ENCODE measurements at places on chromosomes 2 and 18.

- no peaks in the 10 kb centered on the region for H3K4me1 ChIP-seq
- no peaks in the 10 kb centered on the region for H3K27me3 ChIP-seq
- H3K4me3 ChIP-seq: no peak overlapping the region
- H3K27ac ChIP-seq: no peak overlapping the region
- no peak for DNase-seq
- H3K36me3 ChIP-seq: no peaks in the 10 kb centered on the region
These were observed 130.1 kb upstream of the COPS8 start for GRCh38 chr2:236955521-236956030.

- H3K36me3 ChIP-seq: no peaks in the 10 kb centered on the region
- DNase-seq: no peak
- H3K27me3 ChIP-seq: no peaks in the 10 kb centered on the region
- H3K4me1 ChIP-seq: peaks cover 33% of the 10 kb centered on the region
- H3K27ac ChIP-seq: peak overlapping the region; percentile 78
These were observed 25.9 kb downstream of the CD28 start for GRCh38 chr2:203732092-203732952.

DNA sequence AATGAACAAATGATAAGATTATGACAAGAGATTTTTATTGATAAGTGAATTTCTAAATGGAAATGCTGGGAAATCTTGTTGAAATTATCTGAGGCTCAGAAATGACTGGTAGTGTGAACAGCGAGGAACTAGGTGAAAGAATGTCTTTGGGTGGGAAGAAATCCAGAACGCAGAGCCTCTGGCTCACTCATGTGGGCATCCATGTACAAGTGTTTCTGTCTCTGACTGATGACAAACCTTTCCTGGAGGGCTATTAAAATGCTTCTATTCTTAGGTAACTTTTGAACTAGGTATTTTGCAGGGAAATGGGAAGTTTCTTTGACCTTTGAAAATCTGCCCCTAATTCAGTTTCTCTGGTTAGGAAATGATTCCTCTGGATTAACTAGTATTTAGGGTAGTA lies 598.6 kb downstream of the SLC4A3 start:
- no peaks in the 10 kb centered on the region for H3K36me3 ChIP-seq
- H3K4me1 ChIP-seq: no peaks in the 10 kb centered on the region
- H3K27ac ChIP-seq: no peak overlapping the region
- H3K27me3 ChIP-seq: no peaks in the 10 kb centered on the region

GRCh38 chr18:33264566-33264965 lies 176.0 kb downstream of the CCDC178 start:
- no peak overlapping the region for H3K27ac ChIP-seq
- no peaks in the 10 kb centered on the region for H3K36me3 ChIP-seq
- H3K4me1 ChIP-seq: no peaks in the 10 kb centered on the region
- no peaks in the 10 kb centered on the region for H3K27me3 ChIP-seq
- no peak overlapping the region for H3K4me3 ChIP-seq
- DNase-seq: no peak

- H3K27ac ChIP-seq: peak overlapping the region; percentile 79
- peaks cover 47% of the 10 kb centered on the region for H3K4me1 ChIP-seq
- no peaks in the 10 kb centered on the region for H3K27me3 ChIP-seq
- no peak overlapping the region for H3K4me3 ChIP-seq
These were observed 59.8 kb downstream of the BCL2 start for GRCh38 chr18:63259567-63260379.

- no peak for DNase-seq
- peak overlapping the region; percentile 62 for H3K4me3 ChIP-seq
- no peaks in the 10 kb centered on the region for H3K36me3 ChIP-seq
These were observed 54.7 kb downstream of the E2F6 start for GRCh38 chr2:11411244-11411643.

- no peaks in the 10 kb centered on the region for H3K36me3 ChIP-seq
- DNase-seq: no peak
- peaks cover 16% of the 10 kb centered on the region for H3K4me1 ChIP-seq
- no peak overlapping the region for H3K4me3 ChIP-seq
These were observed 721 bp upstream of the EHD3 start for GRCh38 chr2:31233231-31233630.

- no peaks in the 10 kb centered on the region for H3K36me3 ChIP-seq
- H3K4me1 ChIP-seq: no peaks in the 10 kb centered on the region
- no peak for DNase-seq
- no peaks in the 10 kb centered on the region for H3K27me3 ChIP-seq
These were observed 108.7 kb downstream of the EN1 start for GRCh38 chr2:118738524-118739308.

- H3K4me3 ChIP-seq: no peak overlapping the region
- H3K4me1 ChIP-seq: no peaks in the 10 kb centered on the region
- no peak overlapping the region for H3K27ac ChIP-seq
- no peaks in the 10 kb centered on the region for H3K27me3 ChIP-seq
- H3K36me3 ChIP-seq: no peaks in the 10 kb centered on the region
- no peak for DNase-seq
These were observed 55.1 kb upstream of the ACVR2A start for GRCh38 chr2:147789720-147790119.

- no peak overlapping the region for H3K27ac ChIP-seq
- no peak overlapping the region for H3K4me3 ChIP-seq
- H3K4me1 ChIP-seq: no peaks in the 10 kb centered on the region
- H3K27me3 ChIP-seq: no peaks in the 10 kb centered on the region
- peaks cover 76% of the 10 kb centered on the region for H3K36me3 ChIP-seq
These were observed 25.9 kb downstream of the ALS2 start for GRCh38 chr2:201754717-201755415.

GRCh38 chr2:30938196-30938595 lies 130.9 kb upstream of the CAPN13 start:
- DNase-seq: no peak
- H3K4me3 ChIP-seq: no peak overlapping the region
- H3K36me3 ChIP-seq: no peaks in the 10 kb centered on the region
- no peak overlapping the region for H3K27ac ChIP-seq
- H3K4me1 ChIP-seq: no peaks in the 10 kb centered on the region

GRCh38 chr2:157173740-157174184 lies 83.7 kb upstream of the GALNT5 start:
- H3K4me1 ChIP-seq: no peaks in the 10 kb centered on the region
- no peak overlapping the region for H3K27ac ChIP-seq
- H3K36me3 ChIP-seq: no peaks in the 10 kb centered on the region

- no peaks in the 10 kb centered on the region for H3K27me3 ChIP-seq
- H3K36me3 ChIP-seq: peaks cover 96% of the 10 kb centered on the region
- H3K4me1 ChIP-seq: no peaks in the 10 kb centered on the region
- no peak for DNase-seq
These were observed 84.5 kb downstream of the RAPH1 start for GRCh38 chr2:203450561-203450960.

DNA sequence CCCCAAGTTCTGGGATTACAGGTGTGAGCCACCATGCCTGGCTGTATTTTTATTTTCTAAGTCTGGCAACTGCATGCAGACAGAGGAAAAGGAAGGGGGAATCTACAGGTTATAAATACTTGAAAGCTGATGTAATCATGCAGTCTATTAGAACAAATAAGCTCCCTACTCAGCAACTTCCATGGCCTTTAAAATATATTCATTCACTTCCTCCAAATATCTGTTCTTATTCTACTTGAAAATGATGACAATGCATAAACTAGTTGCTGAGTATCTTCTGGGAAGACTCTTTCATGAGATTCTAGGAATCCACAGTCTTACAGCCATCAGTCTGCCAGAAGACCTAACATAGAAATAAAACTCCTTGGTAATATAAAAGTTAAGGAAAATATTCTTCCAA lies 66.9 kb upstream of the NCKAP5 start:
- H3K4me3 ChIP-seq: no peak overlapping the region
- no peak overlapping the region for H3K27ac ChIP-seq
- no peaks in the 10 kb centered on the region for H3K4me1 ChIP-seq

- no peaks in the 10 kb centered on the region for H3K36me3 ChIP-seq
- DNase-seq: no peak
- no peak overlapping the region for H3K4me3 ChIP-seq
- peaks cover 3% of the 10 kb centered on the region for H3K27me3 ChIP-seq
- H3K4me1 ChIP-seq: no peaks in the 10 kb centered on the region
These were observed 104.6 kb downstream of the ADD2 start for GRCh38 chr2:70663411-70663810.

- no peaks in the 10 kb centered on the region for H3K36me3 ChIP-seq
- DNase-seq: no peak
- H3K4me1 ChIP-seq: no peaks in the 10 kb centered on the region
- no peak overlapping the region for H3K4me3 ChIP-seq
These were observed 18.5 kb upstream of the EML6 start for GRCh38 chr2:54704688-54705605.

DNA sequence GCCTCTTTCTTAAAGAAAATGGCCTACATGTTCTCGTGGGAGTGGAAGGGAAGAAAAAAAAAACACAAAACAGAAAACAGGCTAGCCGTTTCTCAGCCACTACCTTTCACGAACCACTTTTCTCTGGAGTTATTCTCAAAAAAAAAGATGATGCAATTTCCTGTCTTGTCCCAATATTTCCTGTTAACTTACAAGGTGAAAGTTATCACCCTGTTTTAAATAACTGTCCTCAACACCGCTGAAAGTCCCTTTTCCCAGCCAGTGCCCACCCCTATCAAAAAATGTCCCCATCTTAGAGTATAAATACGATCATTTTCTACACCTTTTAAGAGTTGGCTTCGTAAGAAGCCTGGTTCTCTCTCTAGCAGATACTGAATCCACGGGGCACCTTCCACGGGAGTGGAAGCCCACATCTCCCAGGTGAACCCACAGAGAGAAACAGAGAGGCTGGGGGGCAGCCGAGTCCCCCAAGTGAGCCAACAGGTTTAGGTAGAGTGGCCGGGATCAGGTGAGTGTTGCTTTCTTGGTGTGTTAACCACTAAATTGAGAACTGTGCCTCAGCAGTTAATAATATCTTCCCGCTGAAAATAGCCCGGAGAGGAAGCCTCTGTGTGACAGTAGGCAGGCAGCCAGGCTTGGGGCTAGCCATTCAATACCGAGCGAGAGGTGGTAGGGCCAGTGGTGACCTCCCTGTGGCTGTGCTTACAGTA lies 15.9 kb downstream of the SMAD7 start:
- H3K4me1 ChIP-seq: peaks cover 86% of the 10 kb centered on the region
- no peaks in the 10 kb centered on the region for H3K27me3 ChIP-seq
- no peaks in the 10 kb centered on the region for H3K36me3 ChIP-seq
- peak overlapping the region; percentile 22 for H3K4me3 ChIP-seq
- DNase-seq: peak; percentile 94
- H3K27ac ChIP-seq: peak overlapping the region; percentile 75

- H3K4me3 ChIP-seq: peak overlapping the region; percentile 76
- DNase-seq: no peak
- peaks cover 3% of the 10 kb centered on the region for H3K4me1 ChIP-seq
- peaks cover 68% of the 10 kb centered on the region for H3K27me3 ChIP-seq
These were observed 47.1 kb upstream of the CCDC150 start for GRCh38 chr2:196592331-196592910.

GRCh38 chr2:78120275-78120674 lies 598.1 kb upstream of the LRRTM4 start:
- no peak for DNase-seq
- no peaks in the 10 kb centered on the region for H3K36me3 ChIP-seq
- no peak overlapping the region for H3K27ac ChIP-seq

DNA sequence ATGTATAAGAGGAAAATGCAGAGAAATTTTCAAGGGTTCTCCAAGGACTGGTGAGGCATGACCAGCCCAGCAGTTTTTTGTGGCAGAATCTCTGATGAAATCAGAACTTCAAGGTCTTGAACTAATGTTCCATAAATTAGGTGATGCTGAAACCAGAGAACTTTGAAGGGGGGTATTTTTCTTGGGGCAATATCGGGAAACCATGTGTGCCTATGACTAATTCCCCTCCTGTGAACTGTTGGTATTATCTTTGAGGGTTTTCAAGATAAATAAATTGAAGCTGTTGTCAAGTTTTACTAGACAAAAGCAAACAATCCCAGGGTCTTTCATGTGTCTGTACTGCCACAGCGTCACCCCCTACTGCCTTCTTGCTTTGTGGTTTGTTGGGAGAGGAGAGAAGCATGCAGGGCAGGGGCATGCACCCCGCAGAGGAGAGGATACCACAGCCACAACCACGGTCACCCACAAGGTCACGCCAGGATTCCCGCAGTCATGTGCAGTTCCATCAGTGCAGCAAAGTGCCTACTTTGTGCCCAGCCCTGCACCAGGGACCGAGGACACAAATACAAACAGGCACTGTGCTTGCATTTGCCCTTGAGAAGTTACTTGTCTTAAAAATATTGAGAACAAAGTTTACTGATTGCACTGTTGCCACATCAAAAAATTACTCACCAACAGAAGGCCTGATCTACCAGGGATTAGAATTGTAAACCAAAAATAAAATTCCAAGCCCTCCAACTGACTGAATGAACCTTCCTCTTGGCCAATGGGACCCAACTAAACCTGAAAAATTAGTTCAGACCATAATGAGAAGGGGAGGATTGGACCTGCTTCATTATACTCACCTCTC lies 413.3 kb upstream of the TRIB2 start:
- H3K27ac ChIP-seq: no peak overlapping the region
- no peak overlapping the region for H3K4me3 ChIP-seq
- no peaks in the 10 kb centered on the region for H3K4me1 ChIP-seq

- peak overlapping the region; percentile 85 for H3K4me3 ChIP-seq
- peaks cover 23% of the 10 kb centered on the region for H3K4me1 ChIP-seq
- H3K27me3 ChIP-seq: peaks cover 85% of the 10 kb centered on the region
- DNase-seq: no peak
- H3K36me3 ChIP-seq: no peaks in the 10 kb centered on the region
- no peak overlapping the region for H3K27ac ChIP-seq
These were observed 1.2 kb upstream of the BCL11A start for GRCh38 chr2:60554646-60555065.

GRCh38 chr2:125471963-125472362 lies 1184.0 kb upstream of the GYPC start:
- H3K27ac ChIP-seq: no peak overlapping the region
- no peaks in the 10 kb centered on the region for H3K27me3 ChIP-seq
- H3K4me3 ChIP-seq: no peak overlapping the region
- DNase-seq: no peak
- H3K36me3 ChIP-seq: no peaks in the 10 kb centered on the region
- no peaks in the 10 kb centered on the region for H3K4me1 ChIP-seq

GRCh38 chr2:187949859-187950258 lies 341.8 kb upstream of the GULP1 start:
- H3K36me3 ChIP-seq: no peaks in the 10 kb centered on the region
- no peaks in the 10 kb centered on the region for H3K27me3 ChIP-seq
- no peak overlapping the region for H3K27ac ChIP-seq
- no peak for DNase-seq
- H3K4me3 ChIP-seq: no peak overlapping the region
- H3K4me1 ChIP-seq: no peaks in the 10 kb centered on the region

Data from psoas muscle (tissue), 8 donors.